ENCODE measurements at places on chromosomes 6 and 20.

GRCh38 chr20:57434390-57434700 is 43.1 kb downstream of the RBM38 start:
- DNase-seq, result no peak

DNA sequence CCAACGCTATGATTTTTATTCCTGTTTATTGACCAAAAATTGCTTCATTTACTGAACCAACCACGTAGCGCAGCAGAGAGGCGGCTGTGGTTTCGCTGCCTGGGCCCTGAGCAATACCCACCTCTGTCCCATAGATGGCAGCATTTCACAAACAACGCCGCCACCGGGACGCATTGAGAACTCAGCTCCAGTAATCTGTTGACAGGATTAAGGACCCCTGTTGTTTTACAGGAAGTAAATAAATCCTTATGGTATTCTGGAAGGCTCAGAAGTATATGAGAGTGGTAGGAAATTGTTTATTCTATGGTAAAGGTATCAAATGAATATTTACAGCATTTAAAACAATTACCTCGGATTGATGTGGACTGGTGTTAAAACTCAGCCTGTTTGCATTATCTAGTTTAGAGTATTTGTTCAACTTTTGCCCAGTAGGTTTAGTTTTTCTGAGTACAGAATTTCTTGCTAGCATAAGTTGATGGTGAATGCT is 547.9 kb upstream of the SLC35B3 start:
- DNase-seq, result peak; percentile 23

- no peak for DNase-seq
These were observed 337.8 kb downstream of the BTBD3 start for GRCh38 chr20:12255461-12255970.

- no peak for DNase-seq
These were observed 80.5 kb upstream of the CNR1 start for GRCh38 chr6:88246654-88247053.

- no peak for DNase-seq
These were observed 7.2 kb downstream of the FYN start for GRCh38 chr6:111865909-111866546.

- DNase-seq, result no peak
These were observed 1.7 kb upstream of the BLCAP start for GRCh38 chr20:37529214-37529967.

DNA sequence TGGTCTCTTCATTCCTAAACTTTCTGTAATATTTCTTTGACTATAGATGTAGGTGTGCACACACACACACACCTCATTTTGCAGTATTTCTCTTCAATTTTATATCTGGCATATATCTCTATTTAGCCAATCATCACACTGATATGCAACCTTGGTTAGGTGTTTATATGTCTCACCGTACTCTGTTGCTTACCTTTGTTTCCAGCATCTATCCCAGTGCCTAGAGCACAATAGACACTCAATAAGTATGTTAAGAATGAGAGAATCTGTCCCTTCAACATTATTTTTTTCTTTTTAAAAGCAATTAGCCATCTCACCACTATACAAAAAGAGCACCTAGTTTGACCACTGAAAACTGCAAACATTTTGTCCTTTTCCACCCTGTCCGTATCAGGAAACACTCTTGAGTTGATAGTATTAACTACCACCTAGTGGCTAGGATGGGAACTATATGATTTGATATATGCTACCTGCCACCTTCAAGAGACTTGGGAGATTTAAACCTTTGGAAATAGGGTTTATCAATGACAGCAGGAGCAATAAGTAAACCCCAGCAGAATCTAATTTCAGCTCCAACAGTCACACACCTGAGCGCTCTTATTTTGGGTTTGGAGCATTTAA is 48.7 kb upstream of the RSPO3 start:
- DNase-seq, result no peak

DNA sequence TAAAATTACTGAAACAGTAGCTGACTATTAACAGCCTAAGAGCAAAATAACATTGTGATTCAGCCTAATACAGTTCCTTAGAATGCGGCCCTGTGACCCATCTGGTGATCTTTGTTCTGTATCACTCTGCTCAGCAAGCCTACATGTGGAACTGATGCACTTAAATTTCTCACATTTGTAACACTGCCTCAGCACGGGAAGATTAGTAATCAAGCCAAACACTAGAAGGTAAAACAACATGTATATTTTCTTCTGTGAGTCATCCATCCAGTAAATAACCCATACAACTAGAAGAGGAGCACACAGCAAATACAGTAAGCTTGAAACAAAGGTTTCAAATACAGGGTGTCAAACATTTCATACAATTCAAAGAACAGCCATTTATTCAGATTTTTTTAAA is 189.7 kb upstream of the NOX3 start:
- DNase-seq, result no peak

DNA sequence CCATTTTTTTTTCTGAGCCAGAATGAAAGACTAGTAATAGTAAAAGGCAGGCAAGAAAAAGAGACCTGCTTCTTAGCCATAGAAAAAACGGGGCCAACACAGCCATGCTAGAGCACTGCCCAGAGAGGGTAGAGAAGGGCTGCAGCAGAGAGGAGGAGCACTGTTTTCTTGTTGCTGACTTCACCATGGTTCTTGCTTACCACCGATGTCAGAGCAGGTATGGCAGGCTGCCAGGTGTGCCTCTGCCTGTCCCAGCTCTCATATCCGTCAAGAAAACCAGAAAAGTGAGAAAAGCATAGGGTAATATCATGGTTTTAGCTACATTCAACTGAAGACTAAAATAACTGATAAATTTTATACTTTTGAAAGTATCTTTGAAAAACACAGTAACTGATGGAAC is 60.7 kb downstream of the DTNBP1 start:
- DNase-seq, result no peak

DNA sequence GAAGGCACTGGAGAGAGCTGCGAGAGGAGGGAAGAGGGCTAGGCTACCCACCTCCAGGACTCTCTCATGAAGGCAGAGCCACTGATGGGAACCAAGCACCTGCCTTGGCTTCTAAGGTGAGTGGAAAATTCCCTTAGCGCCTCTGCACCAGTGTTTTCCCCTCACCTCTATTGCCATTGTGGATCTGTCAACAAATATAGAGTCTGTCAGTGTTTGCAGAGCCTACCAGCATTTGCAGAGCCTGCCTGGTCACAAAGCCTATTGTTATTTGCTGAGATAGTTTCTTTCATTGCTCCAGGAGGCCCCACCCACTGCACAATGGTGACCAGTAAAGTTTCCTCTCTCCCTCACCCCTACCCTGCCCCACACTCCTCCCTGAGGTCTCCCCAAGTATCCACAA is 141.9 kb downstream of the MRPL14 start:
- DNase-seq, result no peak

DNA sequence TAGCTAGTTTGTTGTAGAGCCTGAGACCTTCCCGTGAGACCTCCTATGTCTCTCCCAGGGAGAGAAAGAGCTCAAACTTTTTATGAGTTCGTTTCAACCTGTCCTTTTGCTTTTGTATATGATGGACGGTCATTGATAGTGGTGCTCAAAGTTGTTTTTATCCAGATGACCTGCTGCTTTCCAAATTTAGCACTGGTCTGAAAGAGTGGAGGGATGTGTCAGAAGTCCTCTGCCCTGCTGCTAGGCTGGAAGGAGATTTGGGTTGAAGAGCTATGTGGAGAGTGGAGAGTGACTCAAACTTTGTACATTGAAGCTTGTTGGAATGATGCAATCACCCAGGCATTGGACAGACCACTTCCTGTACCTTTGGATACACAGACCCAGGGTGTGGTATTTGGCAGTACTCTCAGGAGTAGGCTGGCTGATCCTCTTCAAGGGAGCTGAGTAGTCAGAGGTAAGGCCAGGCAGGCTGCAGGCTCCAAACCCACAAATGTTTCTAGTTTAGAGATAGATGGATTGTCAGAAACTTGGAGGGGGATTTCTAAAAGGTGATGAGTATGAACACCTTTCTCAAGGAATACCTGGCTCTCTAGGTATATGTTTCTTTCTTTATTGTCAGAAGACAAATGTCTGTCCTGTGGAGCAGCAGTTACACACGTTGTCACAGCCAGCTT is 49.4 kb upstream of the RREB1 start:
- no peak for DNase-seq

DNA sequence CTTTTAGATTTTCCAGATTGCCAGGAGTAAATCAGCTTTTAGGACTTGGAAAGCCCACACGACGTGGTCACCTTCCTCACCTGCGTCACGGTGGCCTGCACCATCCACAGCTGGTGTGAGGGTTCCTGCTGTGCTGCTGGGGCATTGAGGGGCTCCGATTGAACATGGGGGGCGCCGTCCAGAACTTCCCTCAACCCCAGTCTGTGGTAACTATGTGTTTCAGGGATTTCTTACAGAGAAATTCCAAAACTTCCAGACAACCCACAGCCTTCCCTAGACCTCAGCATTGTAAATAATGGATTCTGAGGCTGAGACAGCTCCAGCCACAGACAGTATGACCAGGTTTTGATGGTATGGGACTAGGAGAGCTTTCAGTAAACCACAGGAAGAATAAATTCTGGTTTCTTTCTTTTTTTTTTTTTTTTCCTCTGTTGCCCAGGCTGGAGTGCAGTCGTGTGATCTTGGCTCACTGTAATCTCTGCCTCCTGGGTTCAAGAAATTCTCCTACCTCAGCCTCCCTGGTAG is 46.7 kb upstream of the IRF4 start:
- DNase-seq, result no peak

DNA sequence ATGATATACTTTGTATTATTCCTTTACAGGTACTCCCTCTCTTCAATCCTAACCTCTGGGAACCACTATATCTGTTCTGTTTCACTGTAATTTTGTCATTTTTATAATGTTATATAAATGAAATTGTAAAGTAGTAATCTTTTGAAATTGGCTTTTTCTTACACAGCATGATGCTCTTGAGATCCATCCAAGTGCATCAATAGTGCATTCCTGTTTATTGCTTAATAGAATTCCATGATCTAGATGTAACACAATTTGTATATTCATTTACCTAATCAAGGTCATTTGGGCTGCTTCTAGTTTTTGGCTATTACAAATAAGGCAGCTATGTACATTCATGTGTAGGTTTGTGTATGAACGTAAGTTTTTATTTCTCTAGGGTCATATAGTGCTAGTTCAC is 174.6 kb downstream of the KHDC1L start:
- no peak for DNase-seq

DNA sequence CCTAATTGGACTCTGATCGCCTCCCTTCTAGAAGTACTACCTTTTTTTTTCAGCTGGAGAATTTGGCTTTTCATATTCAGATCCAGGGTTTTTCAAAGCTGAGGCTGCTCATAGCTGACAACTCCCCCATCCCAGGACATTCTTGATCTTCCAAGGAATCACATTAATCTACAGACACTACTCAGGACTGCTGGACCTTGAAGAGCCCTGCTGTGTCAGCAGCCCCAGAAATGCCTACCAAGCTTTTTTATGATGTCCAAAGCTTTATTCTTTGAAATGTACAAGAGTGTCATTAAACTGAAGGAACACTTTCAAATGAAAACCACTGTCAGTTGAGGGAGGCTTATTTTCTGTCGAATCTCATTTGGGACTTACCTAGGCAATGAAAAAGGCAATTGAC is 704.1 kb downstream of the PTPRT start:
- DNase-seq, result no peak

DNA sequence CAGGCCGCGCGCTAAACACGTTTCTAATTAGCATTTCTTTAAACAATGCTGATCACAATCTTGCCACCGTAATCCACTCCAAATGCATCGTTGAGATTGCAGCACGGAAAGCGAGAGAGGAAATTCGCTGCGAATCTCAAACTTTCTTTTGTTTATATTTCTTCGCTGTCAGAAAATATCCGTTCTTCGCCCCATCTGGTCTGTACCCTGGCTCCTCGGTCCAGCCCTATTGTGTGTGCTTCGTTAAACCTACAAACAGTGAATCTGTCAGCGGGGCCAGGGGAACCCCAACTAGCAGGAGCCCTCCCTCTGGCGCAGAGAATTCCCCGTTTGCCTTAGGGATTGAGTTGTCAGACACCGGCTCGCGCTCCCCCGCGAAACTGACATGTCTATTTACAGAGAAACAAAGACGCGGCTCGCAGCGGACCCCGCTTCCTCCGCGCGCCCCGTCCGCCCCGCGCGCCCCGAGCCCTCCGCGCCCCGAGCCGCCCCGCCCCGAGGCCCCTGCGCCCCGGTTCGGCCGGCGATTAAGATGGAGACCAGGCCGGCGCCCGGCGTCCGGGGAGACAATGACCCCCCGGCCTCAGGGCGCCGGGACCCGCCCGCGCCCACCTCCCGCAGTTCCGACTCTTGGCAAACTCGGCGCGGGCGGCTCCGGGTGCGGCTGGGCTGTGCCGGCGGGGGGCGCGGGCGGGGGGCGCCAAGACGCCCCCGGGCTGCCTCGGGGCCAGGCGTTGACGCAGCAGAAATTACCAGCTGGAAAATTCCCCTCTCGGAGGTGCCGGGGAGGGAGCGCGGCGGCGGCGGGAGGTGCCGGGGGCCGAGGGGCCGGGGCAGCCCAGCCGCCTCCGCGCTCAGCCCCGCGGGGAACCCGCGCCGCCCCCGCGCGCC is 874 bp downstream of the ZBTB46 start:
- DNase-seq, result no peak

DNA sequence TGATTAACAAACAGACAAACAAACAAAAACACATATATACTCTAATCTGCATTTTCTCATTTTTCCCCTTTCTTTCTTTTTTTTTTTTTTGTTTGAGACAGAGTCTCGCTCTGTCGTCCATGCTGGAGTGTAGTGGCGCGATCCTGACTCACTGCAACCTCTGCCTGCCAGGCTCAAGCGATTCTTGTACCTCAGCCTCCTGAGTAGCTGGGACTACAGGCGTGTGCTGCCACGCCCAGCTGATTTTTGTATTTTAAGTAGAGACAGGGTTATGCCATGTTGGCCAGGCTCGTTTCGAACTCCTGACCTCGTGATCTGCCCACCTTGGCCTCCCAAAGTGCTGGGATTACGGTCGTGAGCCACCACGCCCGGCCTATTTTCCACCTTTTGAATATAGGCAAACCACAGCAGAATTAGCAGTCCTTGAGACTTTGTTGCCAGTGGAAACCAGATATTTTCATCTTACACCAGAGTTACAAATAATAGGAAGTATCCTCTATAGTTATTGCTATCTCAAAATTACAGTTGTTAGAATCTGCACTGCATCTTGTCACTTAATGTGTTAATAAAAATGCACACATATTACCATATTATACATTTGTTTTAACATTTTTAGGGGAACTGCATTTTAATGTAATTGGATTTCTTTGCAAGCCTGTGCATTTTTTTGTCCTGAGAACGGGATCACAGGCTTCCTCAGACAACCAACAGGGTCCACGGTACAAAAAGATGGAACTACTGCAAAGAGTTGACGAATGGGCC is 208.2 kb upstream of the ZNF217 start:
- DNase-seq, result no peak

- no peak for DNase-seq
These were observed 110.3 kb upstream of the GGTLC1 start for GRCh38 chr20:24098886-24099285.

DNA sequence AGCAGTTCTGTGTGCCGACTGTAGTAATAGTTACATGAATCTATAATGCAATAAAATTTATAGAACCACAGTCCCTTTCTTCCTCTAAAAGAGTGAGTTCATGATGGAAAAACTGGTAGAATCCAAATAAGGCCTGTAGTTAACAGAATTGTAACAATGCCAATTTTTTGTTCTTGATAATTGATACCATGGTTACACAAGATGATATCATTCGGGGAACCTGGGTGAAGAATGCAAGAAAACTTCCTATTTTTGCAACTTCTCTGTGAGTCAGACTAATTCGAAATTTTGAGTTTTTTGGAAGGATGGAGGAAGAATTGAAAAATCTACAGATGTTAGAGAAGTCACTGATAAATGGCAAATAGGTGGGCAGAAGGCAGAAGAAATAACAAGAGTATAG is 381.8 kb downstream of the CDKAL1 start:
- no peak for DNase-seq
